ENCODE measurements at places on chromosomes 1 and 21.

DNA sequence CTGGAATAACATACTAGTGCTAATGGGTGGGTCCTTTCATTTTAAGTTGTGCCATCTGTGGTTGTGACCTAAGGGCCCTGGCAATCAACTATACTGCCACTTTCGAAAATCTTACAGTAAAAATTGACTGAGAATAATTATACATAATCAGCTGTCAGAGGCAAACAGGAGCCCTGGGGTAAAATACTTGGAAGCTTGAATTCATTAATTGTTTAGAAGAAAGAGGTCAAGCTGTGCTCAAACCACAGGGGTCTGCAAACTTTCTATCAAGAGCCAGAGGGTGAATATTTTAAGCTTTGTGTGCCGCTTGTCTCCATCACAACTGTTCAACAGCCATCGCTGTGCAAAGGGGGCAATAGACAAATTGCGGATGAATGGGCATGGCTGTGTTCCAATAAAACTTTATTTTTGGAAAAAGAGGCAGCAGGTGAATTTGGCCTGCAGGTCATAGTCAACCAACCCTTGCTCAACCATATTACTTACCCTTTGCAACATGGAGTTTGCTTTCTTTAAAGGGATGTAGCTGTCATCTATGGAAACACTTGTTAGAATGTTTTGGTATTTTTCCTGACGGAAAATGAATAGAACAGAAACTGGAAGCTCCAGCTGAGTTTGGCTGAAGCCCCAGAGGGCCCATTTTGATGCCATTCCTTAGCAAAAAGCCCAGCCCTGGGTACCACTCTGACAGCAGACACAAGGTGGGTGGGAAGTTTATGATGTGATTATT is 35.7 kb upstream of the USP1 start:
- DNase-seq, result no peak

DNA sequence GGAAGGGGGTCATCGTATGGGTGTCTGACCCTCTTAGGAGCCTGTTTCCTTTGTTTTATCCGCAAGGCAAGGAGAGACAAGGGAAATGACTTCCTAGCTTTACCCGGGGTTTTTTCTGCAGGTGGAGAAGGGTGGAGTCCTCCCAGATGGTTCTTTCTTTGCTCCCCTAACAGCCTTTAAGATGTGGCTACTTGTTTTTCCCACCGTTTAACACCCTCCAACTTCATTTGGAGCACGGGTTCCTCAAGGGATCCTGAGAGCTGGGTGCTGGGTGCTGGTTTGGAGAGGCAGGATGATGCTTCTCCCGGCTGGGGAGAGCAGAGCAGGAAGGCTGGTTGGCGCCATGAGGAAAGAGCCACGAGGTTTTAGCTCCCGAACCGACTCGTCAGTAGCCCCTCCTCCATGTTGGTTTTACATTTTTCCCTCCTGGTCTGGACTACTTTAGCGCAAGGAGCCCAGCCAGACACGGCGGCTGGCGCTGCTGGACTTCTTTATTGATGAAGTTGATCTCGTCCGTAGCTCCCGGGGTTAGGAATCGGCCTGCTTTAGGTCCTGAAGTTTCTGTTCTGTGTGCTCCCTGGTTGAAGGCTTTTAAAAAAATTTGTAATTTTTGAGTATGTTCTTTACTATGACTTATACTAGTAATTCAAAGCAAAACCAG is 1.4 kb downstream of the UCK2 start:
- DNase-seq, result no peak

DNA sequence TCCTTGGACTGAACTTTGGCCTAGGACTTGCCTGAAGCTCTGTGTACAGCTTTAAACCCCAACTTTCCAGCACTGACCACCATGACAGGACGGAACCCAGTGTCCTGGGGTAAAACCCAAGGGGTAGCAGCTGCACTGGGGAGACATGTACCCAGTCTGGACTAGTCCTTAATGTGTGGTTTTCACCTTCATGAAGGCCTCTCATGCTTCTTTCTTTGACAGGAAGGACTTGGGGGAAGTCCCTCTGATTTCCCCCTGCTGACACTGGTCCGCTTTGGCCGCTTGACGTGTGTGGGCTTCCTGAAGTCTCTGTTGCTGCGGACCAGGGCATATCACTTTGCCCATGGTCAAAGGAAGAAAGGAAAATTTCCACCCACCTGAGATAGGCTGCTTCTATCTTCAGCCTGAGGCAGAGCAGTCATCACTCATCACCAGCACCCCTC is 66.3 kb upstream of the PRDX6 start:
- no peak for DNase-seq

GRCh38 chr1:109441069-109441468 is 14.8 kb upstream of the PSMA5 start:
- no peak for DNase-seq

DNA sequence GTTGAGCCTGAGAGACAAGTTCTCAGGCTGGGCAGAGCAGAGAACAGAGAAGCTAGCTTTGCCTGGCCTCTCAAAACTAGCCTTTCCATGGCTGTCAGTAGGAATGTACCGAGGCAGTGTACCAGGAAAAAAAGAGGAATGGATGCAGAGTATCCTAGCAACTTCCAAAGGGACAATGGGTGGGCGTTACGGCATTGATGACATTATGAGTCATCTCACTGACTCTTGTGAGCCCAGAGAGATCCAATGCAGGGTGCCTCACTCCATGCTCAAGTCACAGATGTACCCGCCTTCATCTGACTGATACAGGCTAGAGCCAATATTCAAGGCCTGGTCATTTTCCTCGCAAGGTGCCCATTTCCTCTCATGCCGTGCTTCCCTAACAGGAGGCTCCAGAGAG is 51.4 kb upstream of the C8B start:
- no peak for DNase-seq

DNA sequence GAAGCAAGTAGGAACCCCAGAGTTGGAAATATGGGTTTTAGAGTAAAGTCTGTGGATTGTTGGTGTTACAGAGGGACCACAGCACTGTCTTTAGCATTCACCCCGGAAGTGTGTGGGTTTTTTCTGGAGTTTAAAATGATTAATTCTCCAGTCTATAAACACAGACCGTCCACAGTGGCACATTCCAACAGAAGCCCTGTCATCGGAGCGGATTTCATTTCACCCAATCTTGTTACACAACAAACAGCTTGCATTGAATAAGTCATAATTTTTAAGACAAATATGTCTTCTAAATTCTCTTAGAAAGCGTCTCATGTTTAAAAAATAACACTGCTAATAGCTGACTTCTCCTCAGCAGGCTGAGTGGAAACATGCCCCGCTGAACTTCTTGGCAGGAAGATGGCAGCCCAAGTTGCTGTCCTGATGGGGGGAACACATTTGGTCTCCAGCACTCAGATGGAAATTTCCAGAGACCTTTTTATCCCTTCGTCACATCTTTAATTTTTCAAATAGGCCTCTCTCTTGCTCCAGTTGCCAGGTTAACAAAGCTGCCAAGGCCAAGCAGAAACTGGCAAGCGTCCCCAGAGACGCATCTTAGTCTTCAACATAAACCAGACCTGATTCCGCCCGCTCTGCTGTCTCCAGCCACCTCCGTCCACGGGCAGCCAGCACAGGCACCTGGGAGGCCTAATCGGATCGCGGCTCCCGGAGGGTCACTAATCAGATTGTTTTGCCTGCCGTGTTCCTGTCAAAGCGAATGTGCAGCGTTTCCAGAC is 28.8 kb upstream of the SLC19A1 start:
- no peak for DNase-seq

- DNase-seq, result no peak
Measured at GRCh38 chr1:110606657-110607535, 738 bp upstream of the KCNA2 start.

DNA sequence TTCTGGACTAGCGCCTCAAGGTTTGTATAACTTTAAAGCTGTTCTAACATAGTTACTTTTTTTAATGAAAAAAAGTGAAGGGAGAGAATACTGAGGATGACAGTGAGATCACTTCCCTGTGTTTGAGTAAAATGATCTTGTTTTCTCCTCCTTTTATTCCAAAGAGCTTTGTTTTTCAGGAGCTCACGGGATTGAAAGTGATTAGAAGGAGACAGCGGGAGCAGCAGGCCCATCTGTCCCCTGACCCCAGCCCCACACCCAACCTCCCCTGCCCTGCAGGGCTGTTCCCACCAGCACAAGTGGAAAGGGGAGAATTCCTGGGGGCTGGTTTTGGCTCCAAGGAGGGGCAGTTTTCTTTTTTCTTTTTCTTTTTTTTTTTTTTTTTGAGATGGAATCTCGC is 2.1 kb upstream of the DNMT3L start:
- DNase-seq, result no peak

DNA sequence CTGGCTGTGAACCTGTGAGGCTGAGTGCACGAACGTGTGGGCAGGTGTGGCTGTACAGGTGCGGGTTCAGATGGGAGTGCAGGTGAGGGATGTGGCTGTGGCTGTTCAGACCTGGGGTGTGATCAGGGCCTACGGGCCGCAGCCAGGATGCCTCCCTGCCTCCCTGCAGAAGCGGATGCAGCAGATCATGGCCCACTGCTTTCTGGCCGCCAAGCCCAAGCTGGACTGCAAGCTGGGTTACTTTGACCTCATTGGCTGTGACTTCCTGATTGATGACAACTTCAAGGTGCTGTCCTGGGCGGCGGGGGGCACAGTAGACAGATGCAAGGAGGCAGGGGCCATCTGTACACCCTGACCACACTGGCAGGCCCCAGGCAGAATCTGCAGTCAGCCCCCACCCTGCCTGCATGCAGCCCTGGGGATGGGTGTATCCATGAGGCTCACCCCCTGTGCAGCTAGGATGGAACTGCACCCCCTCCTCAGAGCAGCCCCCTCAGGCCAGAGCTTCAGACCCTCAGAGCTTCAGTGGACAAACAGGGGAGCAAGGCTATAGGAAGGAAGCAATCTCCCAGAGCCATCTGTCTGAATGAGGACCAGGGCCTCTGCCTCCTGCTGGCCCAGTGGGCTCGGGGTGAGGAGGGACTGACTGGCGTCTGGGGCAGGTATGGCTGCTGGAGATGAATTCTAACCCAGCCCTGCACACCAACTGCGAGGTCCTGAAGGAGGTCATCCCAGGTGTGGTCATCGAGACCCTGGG is 9.8 kb downstream of the TNFRSF18 start:
- no peak for DNase-seq

- no peak for DNase-seq
Measured at GRCh38 chr1:21926814-21927532, 10.1 kb downstream of the HSPG2 start.

- DNase-seq, result no peak
Measured at GRCh38 chr1:21896652-21897532, 40.2 kb downstream of the HSPG2 start.

- no peak for DNase-seq
Measured at GRCh38 chr1:61536174-61537108, 188.5 kb downstream of the TM2D1 start.

DNA sequence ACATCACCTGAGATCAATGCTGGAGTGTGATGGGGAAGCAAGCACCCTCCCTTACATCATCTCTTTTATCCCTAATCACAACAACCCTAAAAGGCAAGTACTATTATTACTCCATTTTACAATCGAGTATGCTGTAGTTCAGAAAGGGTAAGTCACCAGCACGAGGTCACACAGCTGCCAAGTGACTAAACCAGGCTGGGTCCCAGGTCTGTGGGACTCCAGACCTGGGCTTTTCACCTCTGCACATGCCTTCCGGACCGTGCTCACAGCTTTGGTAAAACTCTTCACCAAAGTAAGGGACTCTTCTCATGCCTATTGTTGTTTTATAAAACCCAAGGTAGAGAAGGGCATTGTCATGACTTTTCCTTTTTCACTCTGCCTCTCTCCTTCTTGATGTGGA is 130.9 kb downstream of the DMRTB1 start:
- no peak for DNase-seq
